ENCODE measurements at places on chromosomes 13 and 19.

DNA sequence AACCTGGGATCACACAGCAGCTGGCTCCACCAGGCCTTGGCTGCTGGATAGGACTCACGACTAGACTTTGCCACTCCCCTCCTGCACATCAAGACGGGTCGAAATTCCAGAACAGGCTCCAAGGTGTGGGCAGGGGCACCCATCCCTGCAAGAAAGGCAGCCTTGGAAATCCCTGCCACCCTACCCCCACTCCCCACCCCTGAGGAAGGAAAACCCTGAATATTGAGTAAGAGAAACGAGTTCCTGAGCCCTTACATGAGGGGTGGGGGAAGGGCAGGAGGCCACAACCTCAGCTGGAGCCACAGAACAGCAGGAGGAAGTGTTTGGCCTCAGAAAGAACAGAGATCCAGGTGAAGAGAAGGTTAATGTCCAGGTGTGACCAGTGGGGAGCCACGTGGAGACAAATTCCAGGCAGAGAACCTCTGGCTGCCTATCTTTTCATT lies 20.1 kb downstream of the DEDD2 start:
- peak; percentile 58 for DNase-seq

GRCh38 chr13:108993346-108993745 lies 363.9 kb downstream of the MYO16 start:
- no peak for DNase-seq

GRCh38 chr13:104534847-104535246 lies 1468.6 kb upstream of the SLC10A2 start:
- DNase-seq: peak; percentile 29

- no peak for DNase-seq
Observed at GRCh38 chr19:1837625-1838105, 10.6 kb downstream of the REXO1 start.

DNA sequence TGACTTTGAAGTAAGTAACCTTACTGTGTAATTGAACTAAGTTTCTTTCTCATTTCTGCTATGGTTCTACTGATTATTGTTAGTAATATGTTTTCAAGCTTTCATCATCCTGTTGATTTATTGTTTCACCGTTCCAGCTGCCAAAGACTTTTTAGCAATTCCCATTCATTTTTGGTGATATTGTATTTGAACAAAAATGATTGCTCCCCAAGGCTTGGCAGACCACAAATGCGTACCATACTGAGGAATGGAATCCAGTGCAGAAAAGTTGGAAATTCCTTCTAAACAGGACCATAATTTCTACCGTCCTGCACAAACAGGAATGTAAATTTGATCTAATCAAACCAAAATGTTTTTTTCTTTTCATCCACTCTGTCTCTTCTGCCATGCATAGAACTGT lies 10.7 kb downstream of the EPSTI1 start:
- no peak for DNase-seq

GRCh38 chr19:535017-535835 lies 3.7 kb downstream of the CDC34 start:
- no peak for DNase-seq

GRCh38 chr13:51945149-51945548 lies 66.1 kb downstream of the ATP7B start:
- no peak for DNase-seq

GRCh38 chr13:109899316-109899715 lies 112.9 kb upstream of the IRS2 start:
- no peak for DNase-seq

GRCh38 chr13:102650444-102650843 lies 44.4 kb downstream of the METTL21C start:
- no peak for DNase-seq

Measured in Jurkat, Clone E6-1 (cell line).